Central memory CD8-positive, alpha-beta T cell (primary cell): ENCODE measurements at places on chromosomes 4 and X.

GRCh38 chr4:76957004-76957738, 7.6 kb downstream of the SEPTIN11 start:
- no peak for DNase-seq

DNA sequence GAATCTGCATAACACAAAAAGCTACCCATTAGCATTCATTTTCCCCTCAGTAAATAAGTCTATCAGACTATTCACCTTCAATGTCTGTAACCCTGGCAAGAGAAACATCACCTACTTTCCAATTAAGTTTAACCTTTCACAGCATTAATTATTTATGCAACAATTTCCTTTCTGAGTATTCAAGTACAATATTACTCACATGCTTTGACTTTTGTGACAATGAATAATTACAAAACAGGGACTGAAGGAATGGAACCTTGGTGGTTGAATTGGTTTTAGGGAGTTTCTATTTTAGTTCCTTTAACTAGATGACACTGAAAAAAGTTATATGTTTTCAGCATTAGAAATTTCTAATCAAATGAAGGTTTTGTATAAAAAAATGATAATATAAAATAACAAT, 932.3 kb upstream of the EPHA5 start:
- DNase-seq = no peak

DNA sequence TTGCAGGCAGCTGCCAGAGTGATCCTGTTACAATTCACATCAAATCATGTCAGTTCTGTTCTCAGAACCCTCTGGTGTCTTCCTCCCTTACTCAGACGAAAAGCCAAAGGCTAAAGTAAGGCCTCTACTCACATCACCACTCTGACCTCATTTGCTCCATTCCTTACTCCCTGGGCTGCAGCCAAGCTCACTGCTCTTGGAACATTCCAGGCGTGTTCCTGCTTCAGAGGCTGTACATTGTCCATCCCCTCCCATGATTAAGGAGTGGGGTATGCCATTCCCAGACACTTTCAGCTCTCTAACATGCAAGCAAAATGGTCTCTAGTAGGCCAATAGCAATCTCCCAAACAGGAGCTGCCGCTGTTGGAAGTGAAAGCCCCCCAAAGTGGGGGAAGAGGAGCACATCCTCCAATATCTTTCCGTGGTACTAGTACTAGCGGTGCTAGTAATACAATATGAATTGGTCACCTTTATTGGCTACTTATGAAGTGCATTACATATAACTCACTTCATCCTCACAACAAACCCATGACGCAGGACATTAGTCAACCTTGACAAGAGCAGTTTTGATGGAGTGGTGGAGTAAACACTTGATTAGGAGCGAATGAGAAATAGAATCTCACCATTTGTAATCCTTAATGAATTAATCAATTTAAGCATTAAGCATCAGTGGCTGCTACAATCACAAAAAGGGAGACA, 15.0 kb downstream of the GAB3 start:
- DNase-seq = no peak

DNA sequence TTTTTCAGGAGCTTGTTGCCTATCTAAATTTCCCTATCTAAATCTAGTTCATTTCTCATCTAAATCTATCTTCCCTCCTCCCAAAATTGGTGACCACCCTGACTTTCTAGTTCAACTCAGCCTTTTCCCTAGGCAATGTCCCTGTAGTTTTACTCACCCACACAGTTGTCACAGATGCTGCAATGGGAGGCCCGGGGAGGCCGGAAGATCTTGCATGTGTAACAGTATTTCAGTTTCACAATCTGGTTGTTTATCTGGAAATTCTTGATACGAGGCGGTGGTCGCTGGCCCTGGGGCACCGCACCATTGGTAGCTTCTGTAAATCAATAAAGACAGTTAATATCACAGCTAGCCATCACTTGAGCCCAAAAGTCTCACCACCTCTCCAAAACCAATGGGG, 20.2 kb downstream of the ZDHHC9 start:
- no peak for DNase-seq

DNA sequence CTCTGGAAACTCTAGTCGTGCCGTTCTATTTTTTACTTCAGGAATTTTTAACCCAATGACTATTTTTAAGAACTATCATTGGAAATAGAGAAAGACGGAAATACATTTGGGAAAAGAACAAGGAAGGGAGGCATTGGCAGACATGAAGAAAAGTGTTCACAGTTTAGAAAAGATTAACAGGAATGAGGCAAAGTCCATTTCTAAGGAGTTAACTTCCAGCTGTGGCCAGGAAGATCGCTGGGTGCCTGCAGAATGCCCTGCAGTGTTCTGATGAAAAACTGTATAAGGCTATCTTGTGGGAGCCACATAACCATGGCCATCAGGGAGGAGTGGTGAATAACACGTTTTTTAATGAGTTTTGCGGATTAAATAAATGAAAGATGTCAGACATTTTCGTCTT, 150.6 kb upstream of the VCX3A start:
- DNase-seq = no peak

DNA sequence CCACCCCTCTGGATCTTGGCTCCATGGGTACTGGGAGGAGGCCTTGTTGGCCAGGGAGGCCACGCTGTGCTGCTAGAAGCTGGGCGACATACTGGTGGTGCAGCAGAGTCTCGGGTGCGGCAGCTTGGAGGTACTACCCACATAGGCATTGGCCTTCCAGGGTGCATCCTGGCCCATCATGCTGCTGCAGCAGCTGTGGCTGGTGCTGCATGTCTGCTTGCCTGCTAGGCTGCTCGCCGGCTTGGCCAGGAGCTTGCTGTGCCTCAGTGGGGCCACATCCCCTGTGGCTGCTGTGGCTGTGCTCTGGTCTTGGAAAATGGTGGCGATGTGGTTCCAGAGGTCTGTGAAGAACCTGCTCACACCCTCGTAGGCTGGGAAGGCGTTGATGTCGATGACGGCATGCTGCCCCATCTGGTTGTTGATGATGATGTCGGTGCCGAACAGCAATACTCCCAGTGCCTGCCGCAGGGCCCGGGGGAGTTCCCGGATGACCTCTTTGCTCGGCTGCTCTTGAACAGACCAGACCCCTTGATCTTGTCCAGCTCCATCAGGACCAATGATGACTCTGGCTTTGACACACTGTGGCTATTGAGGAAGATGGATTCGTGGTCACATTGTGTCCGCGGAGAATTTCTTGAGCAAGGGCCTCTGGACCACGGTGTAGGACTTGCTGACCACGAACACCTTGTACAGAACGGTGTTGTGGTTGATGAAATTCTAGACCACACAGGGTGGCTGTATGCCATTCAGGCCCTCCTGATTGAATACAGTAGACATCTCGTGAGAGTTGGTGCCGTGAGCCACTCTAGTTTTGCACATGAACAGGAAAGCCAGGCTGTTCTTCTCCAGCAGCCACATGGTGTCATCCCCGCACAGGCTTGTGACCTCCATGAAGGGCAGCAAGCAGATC, 11.8 kb downstream of the RBM10 start:
- DNase-seq = no peak

- no peak for DNase-seq
Measured at GRCh38 chrX:39574178-39574577, 523.6 kb downstream of the BCOR start.

GRCh38 chrX:46645614-46646013, 72.0 kb downstream of the CHST7 start:
- DNase-seq = no peak

DNA sequence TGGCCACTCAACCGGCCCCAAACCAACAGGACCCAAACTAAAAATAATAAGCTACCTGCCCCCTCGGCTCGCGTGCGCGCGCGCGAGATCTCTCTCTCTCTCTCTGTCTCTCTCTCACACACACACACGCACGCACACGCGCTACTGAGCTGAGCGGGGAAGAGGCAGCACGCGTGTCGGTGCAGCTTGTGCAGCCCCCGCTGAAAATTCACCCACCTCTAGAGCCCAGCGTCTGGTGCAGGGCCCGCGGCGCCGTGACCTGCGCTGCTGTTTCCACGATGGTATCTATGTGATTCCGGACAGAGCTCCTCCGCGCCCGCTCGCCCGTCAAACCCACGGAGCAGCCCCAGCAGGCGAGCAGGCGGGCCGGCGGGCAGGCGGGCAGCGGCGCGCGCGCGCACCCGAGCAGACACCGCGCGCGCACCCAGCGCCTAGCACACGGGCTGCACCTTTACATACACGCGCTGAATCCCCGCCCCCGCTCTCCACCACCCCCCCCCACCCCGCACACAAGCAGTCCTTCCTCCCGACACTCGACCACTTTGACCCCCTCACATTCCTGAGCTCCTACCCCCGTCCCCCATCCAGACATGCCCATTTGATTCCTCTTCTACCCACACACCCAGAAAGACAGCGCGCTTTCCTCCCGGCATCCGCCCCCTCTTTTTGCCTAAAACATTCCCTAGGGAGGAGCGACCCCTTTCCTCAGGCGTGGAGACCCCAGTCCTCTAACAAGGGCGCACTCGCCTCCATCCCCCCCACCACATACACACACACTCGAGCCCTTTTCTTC, 1.0 kb downstream of the SLITRK4 start:
- DNase-seq = no peak

DNA sequence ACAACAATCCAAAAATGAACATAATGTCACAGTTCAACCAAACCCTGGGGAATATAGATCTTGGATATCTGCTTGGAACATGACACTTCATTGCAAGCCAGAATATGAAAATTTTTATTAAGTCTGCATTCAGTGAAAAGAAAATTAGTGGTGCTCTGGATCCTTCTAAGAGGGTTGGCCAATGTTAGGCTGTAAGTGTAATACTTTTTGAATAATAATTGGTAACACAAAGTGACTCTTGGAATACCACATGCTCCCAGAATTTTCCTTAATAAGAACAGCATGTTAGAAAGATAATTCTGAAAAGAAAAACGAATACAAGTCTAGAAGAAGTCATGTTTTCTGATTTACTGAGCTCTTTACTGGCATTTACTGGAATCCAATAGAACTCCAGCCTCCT, 175.8 kb downstream of the RASL11B start:
- no peak for DNase-seq

GRCh38 chr4:131159261-131159660, 1989.8 kb upstream of the PCDH10 start:
- DNase-seq = no peak

GRCh38 chr4:87734084-87734483, 65.3 kb upstream of the IBSP start:
- no peak for DNase-seq

DNA sequence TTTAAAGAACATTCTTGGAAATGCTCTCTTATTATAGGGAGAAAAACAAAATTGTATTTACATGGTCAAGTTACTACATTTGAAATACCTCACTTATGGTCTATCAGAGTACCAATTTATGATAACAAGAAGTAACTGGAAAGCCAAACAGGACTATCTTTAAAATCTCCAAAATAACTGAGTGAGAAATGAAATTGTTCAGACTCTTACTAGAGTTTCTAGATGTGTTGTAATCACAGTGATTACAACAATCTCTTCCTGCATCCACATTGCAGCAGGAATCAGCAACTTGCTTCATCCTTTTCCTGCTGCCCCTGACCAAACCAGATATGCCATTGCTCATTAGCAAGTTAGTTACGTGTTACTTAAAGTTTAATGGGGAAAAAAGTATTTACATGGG, 245.2 kb upstream of the SMIM31 start:
- no peak for DNase-seq

DNA sequence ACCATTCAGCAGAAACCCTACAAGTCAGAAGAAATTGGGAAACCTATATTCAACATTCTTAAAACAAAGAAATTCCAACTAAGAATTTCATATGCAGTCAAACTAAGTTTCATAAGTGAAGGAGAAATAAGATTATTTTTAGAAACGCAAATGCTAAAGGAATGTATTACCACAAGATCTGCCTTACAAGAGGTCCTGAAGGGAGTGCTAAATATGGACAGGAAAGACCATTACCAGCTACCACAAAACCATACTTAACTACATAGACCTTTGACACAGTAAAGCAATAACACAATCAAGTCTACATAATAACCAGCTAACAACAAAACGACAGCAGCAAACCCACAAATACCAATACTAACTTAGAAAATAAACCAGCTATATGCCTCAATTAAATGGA, 169.3 kb upstream of the FGF16 start:
- no peak for DNase-seq

- DNase-seq = no peak
Measured at GRCh38 chrX:84133023-84133422, 55.0 kb downstream of the RPS6KA6 start.

DNA sequence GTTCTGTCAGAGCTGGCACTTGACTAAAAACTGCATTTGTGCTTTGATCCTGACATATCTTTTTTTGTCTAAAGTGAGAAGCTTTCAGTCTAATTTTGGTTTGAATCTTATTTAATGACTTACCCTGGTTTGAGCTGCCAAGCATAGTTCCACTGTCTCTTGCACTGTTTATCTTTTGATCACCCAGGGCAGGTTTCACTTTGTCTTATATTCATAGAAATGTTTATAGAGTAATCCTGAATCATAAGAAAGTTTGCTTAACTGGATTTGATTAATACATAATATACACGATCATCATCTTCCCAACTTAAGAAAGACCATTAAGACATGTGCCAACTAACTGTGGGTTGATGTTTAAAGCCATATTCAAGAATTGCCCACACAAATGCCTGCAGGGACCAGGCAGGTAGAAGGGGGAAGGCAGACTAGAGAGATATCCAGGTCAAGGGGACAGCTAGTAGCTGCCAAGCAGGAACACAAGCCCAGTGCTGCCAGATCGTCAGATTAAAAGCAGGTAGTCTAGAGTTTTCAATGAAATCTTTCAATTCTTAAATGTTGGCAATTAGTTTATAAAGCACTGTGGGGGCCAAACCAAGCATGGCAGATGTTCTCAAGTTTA, 1.9 kb downstream of the GK start:
- DNase-seq = no peak

GRCh38 chr4:70938086-70938485, 35.9 kb downstream of the MOB1B start:
- no peak for DNase-seq
